Smooth muscle cell of the brain vasculature (primary cell): ENCODE measurements at places on chromosomes 2 and 18.

GRCh38 chr2:159573846-159574606, 42.3 kb downstream of the BAZ2B start:
- DNase-seq: no peak

GRCh38 chr2:26982102-26982742, 11.8 kb downstream of the MAPRE3 start:
- no peak for DNase-seq

DNA sequence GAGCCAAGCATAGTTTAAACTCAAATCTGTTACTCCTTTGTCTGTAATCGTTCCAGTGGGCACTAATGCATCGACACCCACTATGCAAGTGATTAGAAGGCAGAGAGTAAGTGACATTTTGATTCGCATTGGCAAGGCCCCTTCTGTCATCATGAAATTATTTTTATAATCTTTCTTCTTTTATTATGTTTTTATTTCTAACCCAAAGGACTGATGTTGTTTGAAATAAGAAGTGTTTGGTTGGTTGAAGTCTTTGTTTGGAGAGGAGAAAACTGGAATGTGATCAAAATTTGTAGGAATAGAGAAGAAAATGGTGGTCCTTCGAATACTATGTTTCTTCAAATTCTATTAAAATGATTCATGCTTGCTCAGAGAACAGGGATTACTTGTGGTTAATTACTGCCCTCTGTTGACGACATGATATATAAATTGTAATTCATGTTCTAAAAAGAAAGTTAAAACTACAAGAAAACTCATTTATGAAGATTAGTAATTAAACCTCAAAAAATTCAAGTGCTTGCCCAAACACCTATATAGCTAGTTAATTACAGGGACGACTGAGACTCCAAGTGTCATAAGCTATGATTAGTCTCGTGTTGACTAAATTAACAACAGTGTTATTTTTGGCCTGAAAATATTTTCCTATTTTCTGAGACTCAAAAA, 26.4 kb upstream of the TFPI start:
- DNase-seq: peak; percentile 65

DNA sequence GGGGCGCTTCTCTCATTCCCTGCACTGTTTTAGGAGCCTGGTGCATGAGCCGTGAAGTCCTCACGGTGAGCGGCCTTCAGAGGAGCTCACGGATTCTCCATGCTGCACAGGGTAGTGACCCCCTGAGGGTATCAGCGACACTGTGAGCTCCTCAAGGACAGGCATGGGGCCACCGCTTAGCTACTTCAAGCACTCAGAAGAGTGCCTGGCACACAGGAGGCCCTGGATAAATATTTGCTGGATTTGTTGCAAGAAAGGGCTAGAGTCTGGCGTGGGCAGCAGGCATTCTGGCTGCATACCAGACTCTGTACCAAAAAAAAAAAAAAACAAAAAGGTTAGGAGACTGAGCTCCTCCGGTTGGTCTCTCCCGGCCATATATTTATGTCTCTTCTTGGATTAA, 5.7 kb upstream of the MBP start:
- DNase-seq: no peak

GRCh38 chr2:61658841-61659780, 121.0 kb upstream of the XPO1 start:
- DNase-seq: no peak

- DNase-seq: no peak
Observed at GRCh38 chr2:100773538-100773937, 46.4 kb upstream of the NPAS2 start.
